ENCODE measurements at places on chromosomes 2 and 18.

GRCh38 chr2:85669549-85669948, 1.6 kb upstream of the SFTPB start:
- no peak overlapping the region for H3K4me3 ChIP-seq
- no peaks in the 10 kb centered on the region for H3K36me3 ChIP-seq
- peaks cover 53% of the 10 kb centered on the region for H3K27me3 ChIP-seq
- no peak overlapping the region for H3K27ac ChIP-seq

DNA sequence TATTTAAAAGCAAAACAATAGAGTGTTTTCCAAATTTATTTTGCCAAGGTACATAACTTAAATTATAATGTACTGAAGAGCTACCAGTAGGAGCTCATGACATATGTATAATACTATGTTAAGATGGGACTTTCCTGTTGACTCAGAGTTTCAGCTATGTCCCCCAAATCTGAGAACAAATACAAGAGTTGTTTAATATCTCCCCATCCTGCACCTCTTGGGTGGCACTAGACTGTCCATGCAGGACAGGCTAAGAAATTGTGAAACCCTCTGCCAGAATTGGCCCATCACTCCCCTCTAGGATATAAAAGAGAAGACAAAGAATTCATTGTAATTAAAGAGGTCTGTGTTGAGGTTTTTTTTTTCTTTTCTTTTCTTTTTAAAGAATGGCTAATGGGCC, 21.7 kb upstream of the CTAGE1 start:
- H3K4me1 ChIP-seq = peaks cover 39% of the 10 kb centered on the region
- no peak overlapping the region for H3K27ac ChIP-seq
- DNase-seq = no peak
- no peaks in the 10 kb centered on the region for H3K27me3 ChIP-seq

- H3K36me3 ChIP-seq = no peaks in the 10 kb centered on the region
- no peaks in the 10 kb centered on the region for H3K4me1 ChIP-seq
- DNase-seq = no peak
- no peak overlapping the region for H3K4me3 ChIP-seq
- H3K27me3 ChIP-seq = peaks cover 15% of the 10 kb centered on the region
These were observed 69.1 kb downstream of the EHD3 start for GRCh38 chr2:31302940-31303563.

DNA sequence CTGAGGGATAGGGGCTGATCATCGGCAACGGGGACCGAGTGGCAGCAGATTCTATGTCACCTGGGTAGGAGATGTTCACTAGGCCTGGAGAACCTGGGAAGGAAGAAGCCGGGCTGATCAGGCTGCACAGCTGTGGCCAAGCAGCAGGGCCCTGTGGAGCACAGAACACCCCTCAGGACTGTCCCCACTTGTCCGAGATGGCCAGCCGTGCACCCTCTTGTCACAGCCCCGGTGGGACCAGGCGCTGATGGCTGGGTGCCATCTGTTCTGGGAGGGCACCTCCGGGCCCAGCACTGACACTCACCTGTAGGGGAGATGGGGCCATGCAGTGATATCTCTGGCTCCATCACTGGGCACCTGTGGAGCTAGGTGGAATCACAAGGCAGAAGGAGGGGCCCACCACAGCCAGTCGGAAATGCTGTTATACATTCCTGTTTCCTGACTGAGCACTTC, 217.9 kb upstream of the RAB6C start:
- H3K4me1 ChIP-seq = no peaks in the 10 kb centered on the region
- H3K4me3 ChIP-seq = no peak overlapping the region
- H3K27me3 ChIP-seq = peaks cover 4% of the 10 kb centered on the region
- no peaks in the 10 kb centered on the region for H3K36me3 ChIP-seq
- H3K27ac ChIP-seq = no peak overlapping the region
- no peak for DNase-seq
